ENCODE measurements at places on chromosomes 4 and X.

GRCh38 chr4:141011901-141012315, 121.4 kb downstream of the RNF150 start:
- DNase-seq = no peak

- DNase-seq = no peak
Observed at GRCh38 chr4:93409035-93409434, 419.5 kb upstream of the ATOH1 start.

DNA sequence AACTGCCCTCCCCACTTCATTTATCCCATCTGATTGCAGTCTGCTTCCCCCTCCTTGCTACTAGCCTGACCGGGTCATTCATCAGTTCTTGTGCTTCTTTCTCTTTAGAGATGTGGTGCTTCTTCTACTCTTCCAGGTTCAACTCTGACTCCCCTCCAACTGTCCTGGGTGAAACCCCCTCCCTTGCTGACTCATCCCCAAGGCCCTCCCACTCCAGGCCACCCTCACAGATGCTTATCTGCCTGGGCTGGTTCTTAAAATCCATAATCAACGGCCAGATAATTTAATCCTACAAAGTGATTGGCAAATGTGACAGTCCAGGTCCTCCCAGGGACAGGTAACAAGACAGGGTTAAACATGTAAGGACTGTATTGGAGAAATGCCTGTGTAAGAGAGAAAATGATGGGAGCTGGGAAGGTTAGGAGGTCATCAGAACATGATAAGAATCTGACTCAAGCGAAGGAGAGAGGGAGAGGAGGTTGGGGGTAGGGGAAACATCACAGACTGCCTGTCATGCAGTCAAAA, 182.8 kb upstream of the C1QTNF7 start:
- no peak for DNase-seq

GRCh38 chr4:140136509-140136908, 17.5 kb downstream of the MAML3 start:
- DNase-seq = no peak

DNA sequence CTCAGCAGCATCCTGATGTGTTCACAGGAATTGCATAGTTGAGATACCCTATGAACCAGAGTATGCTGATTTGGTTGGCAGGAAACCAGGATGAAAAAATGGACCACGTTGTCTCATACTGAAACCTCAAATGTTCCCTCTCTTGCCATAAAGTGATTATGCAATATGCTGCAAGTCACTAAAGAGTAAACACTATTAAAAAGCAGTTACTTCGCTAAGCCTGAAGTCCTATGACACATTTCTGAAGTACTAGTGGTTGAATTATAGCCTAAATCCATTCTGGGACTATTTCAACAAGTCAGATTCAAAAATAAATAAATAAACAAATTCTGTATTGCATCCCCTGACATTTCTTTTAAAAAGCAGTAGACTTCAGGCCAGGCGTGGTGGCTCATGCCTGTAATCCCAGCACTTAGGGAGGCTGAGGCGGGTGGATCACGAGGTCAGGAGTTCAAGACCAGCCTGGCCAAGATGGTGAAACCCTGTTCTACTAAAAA, 106.0 kb upstream of the NAP1L5 start:
- no peak for DNase-seq

DNA sequence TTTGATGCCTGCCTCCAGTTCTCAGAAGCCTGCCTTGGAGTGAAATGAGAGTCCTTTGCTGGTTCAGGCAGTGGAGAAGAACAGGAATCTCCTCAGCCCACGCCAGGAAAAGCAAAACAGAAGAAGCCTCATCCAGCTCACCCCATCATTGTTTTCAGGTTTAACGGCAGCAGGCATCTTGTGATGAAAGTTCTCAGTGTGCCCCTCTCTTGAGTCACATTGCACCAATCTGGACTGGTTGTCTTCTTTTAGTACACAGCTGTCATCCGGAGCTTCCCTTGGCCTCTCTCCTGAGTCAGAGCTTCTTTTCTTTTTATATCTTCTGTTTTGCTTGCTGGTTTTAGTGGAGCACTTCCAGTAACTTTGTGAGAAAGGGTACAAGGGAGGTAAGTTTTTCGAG, 50.9 kb downstream of the TSPAN7 start:
- DNase-seq = no peak

DNA sequence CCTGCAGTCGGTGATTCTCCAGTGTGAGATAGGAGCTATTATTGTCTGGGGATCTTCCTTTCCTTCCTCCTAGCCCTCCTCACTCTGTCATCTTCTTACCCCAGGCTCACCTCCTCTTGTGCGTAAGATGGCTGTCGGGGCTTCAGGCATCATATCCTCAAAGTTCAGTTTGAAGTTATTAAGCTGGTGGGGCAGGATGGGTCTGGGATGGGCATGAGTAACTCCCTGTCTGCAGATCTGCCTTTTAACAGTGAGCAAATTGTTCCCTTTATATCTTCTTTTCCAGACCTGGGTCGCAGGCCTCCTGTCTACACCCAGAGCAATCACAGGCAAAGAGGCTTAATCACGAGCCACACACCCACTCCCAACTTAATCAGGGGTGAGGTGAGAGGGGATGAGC, 900 bp upstream of the MTMR1 start:
- DNase-seq = no peak

- DNase-seq = no peak
Observed at GRCh38 chr4:113745711-113746110, 15.8 kb downstream of the CAMK2D start.

DNA sequence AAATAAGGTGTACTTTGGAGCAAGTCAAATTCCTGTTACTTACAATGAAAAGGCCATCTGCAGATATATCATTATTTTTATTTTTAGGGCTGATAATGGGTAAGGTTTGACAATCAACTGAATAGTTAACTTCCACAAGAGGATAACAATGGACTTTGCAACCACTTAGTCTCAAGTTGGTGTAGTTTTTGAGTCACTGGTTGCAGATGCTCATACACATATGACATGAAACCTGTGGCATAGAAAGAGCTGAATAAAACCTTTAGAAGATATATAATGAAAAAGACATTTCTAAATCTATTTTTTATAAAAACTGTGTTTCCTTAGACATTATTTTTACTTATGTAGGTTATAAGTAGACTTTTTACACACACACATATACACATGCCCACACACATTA, 2110.9 kb downstream of the PCDH7 start:
- no peak for DNase-seq

DNA sequence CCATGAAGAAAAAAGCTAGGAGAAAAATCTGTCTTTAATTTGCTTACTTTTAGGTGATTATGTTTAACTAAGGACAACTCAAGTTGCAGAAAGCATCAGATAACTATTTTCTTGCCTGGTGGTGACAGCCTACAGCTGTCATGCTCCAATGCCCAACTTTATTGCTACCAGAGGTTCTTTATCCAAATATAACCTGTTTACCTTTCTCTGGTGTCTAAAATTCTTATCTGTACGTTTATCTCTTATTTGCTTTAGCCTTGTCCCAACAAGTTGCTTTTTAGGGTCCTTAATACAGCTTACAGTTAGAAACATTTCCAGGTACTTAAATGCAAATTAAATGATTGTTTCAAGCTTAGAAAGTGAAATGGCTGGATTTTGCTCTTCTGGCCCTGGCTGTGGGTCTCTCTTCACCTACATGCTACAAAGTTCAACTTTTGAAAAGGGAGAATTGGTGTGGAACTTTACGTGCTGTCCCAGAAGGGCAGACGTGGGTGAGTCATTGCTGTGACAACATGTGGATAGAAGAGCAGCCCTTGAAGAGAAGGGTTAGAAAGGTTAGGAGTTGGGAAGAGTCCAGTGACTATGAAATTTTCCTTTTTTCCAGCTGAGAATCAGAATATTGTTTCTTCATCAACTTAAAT, 60.7 kb downstream of the HPGD start:
- no peak for DNase-seq

GRCh38 chr4:112410364-112410763, 105.6 kb downstream of the NEUROG2 start:
- no peak for DNase-seq

GRCh38 chr4:157824021-157824420, 348.8 kb downstream of the GASK1B start:
- DNase-seq = no peak
